ENCODE measurements at places on chromosomes 2 and 18.
A peak's percentile ranks its signal among the peaks of the same experiment; 100 is the strongest.

DNA sequence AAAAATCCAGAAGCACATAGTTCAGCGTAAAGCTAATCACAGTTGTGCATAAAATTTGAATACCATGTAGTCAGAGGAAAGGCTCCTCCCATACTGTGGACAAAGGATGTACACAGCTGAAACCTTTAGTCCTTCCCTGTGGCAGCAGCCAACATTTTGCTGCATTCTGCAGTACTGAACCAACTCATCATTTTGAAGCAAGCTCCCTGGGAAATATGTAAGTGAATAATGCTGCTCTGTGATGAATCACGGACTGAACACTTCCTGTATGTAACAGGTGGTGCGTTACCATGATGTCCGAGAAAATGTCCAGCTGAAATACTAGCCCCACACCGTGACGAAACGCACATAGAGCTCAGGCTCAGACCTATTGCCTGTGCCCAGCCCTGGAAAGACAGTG lies 421.1 kb upstream of the RAB12 start:
- no peaks in the 10 kb centered on the region for H3K36me3 ChIP-seq
- H3K4me3 ChIP-seq: no peak overlapping the region

DNA sequence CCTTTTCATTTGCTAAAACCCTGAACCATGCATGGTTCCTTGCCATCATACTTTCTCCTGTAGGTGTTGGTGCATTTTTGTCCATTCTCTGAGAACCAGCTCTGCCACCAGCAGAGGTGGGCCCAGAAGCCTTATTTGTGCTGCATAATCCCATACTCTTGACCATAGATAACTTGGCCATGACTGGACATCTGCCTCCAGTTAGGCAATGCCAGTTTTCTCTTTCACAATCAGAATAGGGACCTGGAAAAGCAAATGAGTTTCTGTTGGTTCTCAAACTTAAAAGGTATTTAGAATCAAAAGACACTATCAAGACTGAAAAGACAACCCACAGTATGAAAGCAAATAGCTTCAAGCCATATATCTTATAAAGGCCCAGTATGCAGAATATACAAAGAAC lies 167.3 kb downstream of the MAIP1 start:
- H3K36me3 ChIP-seq: no peaks in the 10 kb centered on the region
- no peaks in the 10 kb centered on the region for H3K27me3 ChIP-seq
- H3K4me3 ChIP-seq: no peak overlapping the region
- DNase-seq: no peak

DNA sequence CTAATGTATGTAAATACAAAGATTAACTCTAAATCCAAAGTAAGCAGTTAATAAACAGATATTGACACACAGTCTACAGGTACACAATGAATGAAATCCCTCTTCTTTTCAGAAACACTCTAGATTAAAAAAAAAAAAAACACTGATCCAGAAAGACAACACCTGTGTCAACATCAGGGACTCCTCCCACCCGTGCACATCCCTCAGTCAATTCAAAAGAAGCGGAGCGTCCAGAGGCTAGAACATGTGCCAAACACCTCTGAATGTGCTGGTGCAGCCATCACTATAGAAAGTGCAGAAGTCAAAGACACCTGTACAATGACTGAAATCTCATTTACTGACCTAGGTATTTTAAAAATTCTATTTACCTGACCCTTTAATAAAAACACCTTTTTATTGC lies 622.6 kb upstream of the ID2 start:
- no peak for DNase-seq
- H3K36me3 ChIP-seq: no peaks in the 10 kb centered on the region

DNA sequence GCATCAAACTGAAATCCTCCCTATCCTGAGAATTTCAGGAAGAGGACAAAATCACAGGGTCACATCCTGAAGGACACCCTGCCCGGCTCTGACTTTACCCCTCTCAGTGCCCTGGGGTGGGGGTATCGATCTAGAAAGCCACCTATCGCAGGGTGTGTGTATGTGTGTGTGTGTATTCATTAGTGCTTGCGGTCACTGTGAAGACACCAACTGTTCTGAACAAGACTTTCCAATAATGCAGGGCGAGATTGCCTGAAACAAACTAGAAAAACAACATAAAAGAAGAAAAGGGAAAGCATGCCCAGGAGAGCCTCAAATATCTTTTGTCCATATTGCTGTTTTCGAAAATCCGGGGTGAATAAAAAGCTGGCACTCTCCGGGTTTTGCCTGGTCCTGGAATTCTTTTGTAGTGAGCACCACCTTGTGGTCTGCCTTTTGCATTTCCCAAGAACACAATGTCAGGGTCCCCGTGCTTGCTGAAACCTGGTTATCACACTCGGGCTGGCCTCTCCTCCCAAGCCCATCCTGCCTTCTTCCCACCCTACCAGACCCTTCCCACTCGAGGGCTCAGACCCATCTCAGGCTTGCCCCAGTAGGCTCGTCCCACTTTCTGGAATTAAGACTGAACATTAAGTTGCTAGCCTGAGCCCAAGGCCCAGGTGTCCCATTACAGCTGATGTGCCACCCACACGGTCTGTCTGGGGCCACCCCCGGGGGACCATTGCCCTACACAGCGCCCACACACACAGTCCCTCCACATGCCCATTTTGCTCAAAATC lies 25.0 kb upstream of the COPS8 start:
- no peaks in the 10 kb centered on the region for H3K27me3 ChIP-seq
- no peak overlapping the region for H3K27ac ChIP-seq
- no peak overlapping the region for H3K4me3 ChIP-seq
- no peak for DNase-seq

GRCh38 chr2:37376421-37377186 lies 32.2 kb downstream of the QPCT start:
- DNase-seq: peak; percentile 83
- peak overlapping the region; percentile 25 for H3K4me3 ChIP-seq
- H3K4me1 ChIP-seq: peaks cover 24% of the 10 kb centered on the region

DNA sequence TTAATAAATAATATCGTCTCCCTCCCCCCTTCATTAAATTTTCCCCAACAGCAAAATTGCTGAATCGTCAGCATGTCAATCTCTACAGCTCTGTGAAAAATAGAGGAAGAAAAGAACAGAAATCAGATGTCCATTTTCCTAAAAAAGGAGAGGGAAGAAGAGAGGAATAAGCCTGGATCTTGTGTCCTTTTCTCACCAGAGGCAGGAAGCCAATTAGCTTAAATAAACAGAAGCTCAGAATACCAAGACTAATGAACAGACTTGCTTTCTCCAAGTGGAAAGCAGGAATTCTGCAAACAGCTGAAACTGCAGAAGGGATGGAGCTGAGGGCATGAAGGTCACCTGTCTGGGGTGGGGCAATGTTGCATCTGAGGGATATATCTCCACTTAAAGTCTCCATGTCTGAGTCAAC lies 265.7 kb downstream of the CCDC85A start:
- H3K27me3 ChIP-seq: no peaks in the 10 kb centered on the region
- H3K27ac ChIP-seq: no peak overlapping the region
- no peaks in the 10 kb centered on the region for H3K36me3 ChIP-seq

DNA sequence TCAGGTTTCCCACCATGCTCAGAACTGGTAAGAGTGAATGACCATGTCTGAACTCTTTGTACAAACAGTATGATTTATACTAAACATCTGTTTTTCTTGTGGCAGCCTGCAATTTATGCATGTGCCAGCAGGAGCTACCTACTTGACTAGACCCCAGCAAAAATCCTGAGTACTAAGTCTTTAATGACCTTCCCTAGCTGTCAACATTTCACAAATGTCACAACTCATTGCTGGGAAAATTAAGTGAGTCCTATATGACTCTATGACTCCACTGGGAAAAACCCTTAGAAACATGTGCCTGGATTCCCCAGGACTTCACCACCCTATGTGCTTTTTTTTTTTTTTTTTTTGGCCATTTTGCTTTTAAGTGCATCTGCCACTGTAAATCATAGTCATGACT lies 1225.8 kb downstream of the SUCLG1 start:
- H3K27ac ChIP-seq: no peak overlapping the region
- no peak for DNase-seq
- H3K36me3 ChIP-seq: no peaks in the 10 kb centered on the region
- no peaks in the 10 kb centered on the region for H3K27me3 ChIP-seq

- no peaks in the 10 kb centered on the region for H3K27me3 ChIP-seq
- no peak for DNase-seq
- no peaks in the 10 kb centered on the region for H3K36me3 ChIP-seq
Observed at GRCh38 chr2:121128741-121129659, 156.0 kb downstream of the TFCP2L1 start.

DNA sequence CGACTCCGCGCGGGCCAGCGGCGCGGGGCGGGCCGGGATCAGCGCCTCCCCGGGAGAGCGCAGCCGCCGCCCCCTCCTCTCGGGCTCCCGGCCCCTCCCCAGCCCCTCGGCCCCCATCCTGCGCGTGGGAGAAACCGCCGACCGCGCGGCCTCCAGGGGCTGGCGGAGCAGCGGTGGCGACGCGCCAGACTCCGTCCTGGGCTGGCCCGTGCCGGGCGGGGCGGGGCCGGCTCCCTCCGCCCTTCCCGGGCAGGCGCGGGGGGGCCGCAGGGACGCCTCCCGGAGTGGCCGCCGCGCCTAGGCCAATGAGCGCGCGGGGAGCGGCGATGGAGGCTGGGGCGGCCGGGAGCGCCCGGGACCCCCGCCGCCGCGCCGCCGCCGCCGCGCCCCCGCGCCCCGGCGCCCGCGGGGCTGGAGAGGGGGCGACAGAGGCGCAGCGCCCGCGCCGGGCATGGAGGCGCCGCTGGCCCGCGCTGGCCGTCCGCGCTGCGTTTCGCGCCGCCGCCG lies 49.1 kb downstream of the KCNIP3 start:
- H3K27me3 ChIP-seq: peaks cover 14% of the 10 kb centered on the region
- no peak for DNase-seq
- H3K4me3 ChIP-seq: peak overlapping the region; percentile 93
- no peaks in the 10 kb centered on the region for H3K36me3 ChIP-seq

DNA sequence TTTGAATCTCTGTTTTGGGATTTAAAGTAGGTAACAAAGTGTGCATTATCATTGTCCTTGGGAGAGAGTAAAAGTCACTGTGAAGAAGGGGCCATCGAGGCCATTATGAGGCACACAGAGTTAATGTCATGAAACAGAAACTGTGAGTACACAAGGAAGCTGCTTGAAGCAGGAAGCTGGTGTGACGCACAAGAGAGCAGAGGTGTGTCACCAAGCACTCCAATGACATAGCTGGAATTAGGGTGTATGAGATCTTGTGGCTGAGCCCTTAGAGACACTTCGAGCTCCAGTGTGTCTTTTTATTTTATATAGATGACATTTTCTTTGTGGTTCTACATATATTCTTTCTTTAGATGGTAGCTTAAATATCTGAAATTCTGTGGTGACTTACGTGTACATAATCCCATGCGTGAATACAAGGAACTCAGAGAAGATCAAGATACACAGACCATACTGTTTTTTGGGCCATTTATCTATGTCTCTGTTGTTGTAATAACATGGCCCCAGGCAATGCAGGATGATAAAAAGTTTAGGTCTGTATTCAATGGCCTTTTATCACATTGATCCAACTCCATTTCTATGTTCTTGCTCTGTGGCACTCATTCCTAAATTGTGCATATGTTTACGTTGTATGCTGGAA lies 164.7 kb upstream of the FAM98A start:
- no peak overlapping the region for H3K4me3 ChIP-seq
- H3K4me1 ChIP-seq: no peaks in the 10 kb centered on the region

- no peak overlapping the region for H3K27ac ChIP-seq
- DNase-seq: no peak
- no peak overlapping the region for H3K4me3 ChIP-seq
- no peaks in the 10 kb centered on the region for H3K4me1 ChIP-seq
- no peaks in the 10 kb centered on the region for H3K36me3 ChIP-seq
Observed at GRCh38 chr18:28439870-28440269, 262.9 kb upstream of the CDH2 start.

DNA sequence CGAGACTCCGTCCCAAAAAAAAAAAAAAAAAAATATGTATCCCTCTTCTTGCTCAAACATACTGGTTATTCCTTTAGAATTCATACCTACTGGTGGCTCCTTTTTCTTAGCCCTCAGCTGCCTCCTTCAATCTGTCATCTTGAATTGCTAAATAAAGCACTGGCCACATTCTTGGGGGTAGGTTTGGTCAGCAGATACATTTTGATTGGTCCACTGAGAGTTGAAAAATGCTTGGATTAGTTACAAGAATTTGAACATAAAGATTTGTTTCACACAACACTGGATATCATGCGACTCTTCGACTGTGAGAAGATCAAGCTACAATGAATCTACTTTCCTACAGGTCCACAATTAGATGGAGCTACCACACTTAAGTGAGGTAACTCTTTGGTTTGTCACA lies 906.1 kb upstream of the SLC39A10 start:
- H3K36me3 ChIP-seq: no peaks in the 10 kb centered on the region
- no peaks in the 10 kb centered on the region for H3K4me1 ChIP-seq
- DNase-seq: no peak
- no peak overlapping the region for H3K27ac ChIP-seq
- no peaks in the 10 kb centered on the region for H3K27me3 ChIP-seq

DNA sequence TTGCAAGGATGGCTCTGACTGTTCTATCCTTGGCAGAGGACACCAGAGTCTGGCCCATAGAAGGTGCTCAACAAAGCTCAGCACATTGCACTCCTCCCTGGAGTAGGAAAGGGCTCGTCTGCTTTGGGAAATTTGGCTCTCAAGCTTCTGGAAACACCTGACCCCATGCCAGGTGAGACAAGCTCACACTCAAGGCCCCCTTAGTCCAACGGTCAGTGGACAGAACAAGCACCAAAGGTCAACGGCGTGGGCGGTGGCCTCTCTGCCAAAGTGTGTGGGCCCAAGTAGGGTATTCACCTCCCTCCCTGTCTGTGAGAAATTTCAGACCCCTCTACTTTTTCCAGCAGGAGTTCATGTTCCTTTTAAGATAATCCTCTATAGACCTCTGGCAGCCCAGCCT lies 2.0 kb upstream of the STEAP3 start:
- H3K4me3 ChIP-seq: no peak overlapping the region
- H3K36me3 ChIP-seq: no peaks in the 10 kb centered on the region
- DNase-seq: no peak
- H3K27ac ChIP-seq: no peak overlapping the region

GRCh38 chr18:75639472-75639831 lies 211.9 kb upstream of the SMIM21 start:
- no peak overlapping the region for H3K4me3 ChIP-seq
- no peaks in the 10 kb centered on the region for H3K36me3 ChIP-seq
- no peaks in the 10 kb centered on the region for H3K4me1 ChIP-seq
- H3K27me3 ChIP-seq: no peaks in the 10 kb centered on the region
- H3K27ac ChIP-seq: no peak overlapping the region
- no peak for DNase-seq

DNA sequence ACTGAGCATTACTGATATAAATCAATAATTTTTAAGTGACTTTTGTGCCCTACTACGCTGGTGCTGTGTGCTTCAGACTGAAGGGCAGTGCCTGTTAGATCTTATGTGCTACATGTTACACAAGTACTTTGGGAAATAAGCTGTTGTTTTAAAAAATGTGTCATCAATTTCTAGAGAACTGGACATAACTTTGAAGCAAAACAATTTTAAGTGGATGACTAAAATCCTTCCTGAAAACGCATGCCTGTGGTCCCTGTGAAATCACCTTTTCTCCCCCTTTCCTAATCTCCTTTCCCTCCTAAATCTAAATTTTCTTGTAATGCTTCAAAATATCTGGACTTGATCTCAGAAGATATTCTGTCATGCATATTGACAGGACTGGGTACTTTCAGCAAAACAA lies 7.1 kb upstream of the IL1RL1 start:
- no peak for DNase-seq
- H3K4me3 ChIP-seq: no peak overlapping the region
- peaks cover 8% of the 10 kb centered on the region for H3K4me1 ChIP-seq
- no peaks in the 10 kb centered on the region for H3K36me3 ChIP-seq
- no peaks in the 10 kb centered on the region for H3K27me3 ChIP-seq

Measured in gastrocnemius medialis (tissue), 4 donors.